ENCODE measurements at places on chromosomes 5 and 9.

GRCh38 chr9:88272986-88273385 lies 115.3 kb upstream of the SPIN1 start:
- DNase-seq: no peak

DNA sequence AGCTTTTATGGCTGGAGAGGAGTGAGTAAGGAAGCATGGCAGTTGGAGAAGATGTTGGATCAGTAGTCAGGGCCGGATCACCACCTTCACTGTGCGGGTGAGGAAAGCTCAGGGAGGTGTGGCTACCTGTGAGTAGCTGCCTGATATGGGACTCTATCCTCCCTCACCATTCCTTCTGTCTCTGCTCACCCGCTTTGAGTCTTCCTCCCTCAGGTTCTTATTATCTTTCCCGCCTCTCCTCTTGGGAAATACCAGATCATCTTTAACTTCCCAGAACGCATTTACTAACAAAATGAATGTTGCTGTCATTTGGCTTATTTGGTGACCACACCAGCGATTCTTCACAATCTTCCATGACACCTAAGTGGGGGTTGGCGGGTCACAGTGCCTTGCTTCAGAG lies 140.7 kb upstream of the GPR151 start:
- no peak for DNase-seq

DNA sequence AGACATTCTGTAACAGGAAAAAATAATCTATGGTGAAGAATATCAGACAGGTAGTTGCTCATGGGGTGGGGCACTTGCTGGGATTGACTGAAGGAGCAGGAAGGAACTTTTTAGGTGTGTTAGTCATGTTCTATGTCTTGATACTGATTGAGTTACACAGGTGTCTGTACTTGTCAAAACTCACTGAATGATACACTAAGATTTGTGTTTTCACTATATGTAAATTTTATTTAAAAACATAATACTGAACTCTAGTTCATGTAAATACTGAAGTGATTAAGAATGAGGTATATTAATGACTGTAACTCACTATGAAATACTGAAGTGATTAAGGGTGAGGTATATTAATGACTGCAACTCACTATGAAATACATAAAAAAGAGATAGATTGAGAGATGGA lies 28.5 kb downstream of the IL6ST start:
- no peak for DNase-seq

- DNase-seq: no peak
Measured at GRCh38 chr5:168457542-168457941, 28.7 kb upstream of the RARS1 start.

DNA sequence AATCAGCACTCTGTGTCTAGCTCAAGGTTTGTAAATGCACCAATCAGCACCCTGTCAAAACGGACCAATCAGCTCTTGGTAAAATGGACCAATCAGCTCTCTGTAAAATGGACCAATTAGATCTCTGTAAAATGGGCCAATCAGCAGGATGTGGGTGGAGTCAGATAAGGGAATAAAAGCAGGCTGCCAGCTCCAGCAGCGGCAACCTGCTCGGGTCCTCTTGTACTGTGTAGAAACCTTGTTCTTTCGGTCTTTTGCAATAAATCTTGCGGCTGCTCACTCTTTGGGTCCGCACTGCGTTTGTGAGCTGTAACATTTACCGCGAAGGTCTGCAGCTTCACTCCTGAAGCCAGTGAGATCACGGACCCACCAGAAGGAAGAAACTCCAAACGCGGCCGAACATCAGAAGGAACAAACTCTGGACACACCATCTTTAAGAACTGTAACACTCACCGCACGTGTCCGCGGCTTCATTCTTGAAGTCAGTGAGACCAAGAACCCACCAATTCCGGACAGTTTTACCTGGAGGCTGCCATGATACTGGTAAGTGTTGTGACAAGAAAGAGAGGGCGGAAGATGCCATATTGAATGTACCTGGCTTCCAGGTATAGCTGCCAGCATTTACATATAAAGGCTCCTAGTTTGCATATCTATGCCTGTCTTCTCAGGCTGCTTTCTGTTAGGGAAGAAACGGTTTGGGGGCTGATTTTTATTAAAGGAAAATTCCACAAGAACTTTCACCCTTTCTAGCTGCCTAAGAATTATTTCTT lies 758.5 kb upstream of the CTNND2 start:
- DNase-seq: no peak

- DNase-seq: no peak
Measured at GRCh38 chr9:5543875-5544702, 33.8 kb downstream of the PDCD1LG2 start.

DNA sequence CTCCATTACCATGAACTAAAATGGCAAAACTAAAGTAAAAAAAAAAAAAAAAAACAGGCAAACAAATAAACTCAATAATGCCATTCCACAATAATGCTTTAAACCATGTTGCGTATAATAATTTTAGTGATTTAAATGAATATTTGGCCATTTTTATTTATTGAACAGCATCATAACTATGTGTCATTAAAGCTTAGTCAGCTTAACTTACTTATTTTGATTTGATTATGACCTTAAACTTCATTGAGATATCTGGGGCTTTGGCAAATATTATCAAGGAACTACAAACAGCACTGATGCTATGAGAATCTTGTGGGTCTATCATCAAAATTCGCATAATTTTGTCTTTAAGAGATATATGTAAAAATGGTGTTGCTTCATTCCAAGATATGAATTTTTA lies 1610.3 kb upstream of the NUDT12 start:
- DNase-seq: no peak

- no peak for DNase-seq
Measured at GRCh38 chr5:87076931-87077330, 190.8 kb upstream of the RASA1 start.

GRCh38 chr5:147310059-147310704 lies 75.4 kb downstream of the STK32A start:
- no peak for DNase-seq

GRCh38 chr9:90966031-90966290 lies 164.3 kb downstream of the SYK start:
- no peak for DNase-seq

- no peak for DNase-seq
Measured at GRCh38 chr9:114898741-114899140, 31.6 kb downstream of the TNFSF8 start.

DNA sequence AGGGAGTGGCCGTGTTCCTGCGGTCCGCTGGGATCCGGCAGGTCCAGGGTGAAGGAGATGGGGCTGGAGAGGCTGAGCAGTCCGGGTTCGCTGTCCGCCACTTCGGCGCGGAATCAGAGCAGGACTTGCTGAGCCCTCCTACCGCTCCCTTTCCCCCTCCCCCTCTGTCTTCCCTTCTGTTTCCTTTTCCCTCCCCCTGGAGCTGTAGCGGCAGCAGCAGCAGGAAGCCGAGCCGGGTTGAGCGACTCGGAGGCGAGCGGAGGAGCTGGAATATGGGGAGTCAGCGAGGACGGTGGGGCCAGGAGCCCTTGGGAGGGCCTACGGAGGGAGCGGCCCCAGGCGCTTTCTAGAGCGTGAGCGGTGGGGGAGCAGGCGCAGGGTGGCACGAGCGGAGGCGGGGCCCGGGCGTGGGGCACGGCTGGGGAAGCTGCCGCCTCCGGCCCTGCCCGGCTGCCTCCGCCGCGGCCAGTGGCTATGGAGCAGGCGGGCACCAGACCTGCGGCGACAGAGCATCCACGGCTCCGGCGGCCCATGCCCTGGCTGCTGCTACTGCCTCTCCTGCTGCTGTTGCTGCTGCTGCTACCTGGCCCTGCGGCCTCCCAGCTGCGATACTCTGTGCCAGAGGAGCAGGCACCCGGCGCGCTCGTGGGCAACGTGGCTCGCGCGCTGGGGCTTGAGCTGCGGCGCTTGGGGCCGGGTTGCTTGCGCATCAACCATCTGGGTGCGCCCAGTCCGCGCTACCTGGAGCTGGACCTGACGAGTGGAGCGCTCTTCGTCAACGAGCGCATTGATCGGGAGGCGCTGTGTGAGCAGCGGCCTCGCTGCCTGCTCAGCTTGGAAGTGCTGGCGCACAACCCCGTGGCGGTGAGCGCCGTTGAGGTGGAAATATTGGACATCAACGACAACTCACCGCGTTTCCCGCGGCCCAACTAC lies at the start of gene PCDHAC2:
Gene PCDHAC2 (plus strand): TSS at position 184 of the 933 bp plus-strand sequence. CDS start 291 bp downstream, at position 475.
- DNase-seq: peak; percentile 42

DNA sequence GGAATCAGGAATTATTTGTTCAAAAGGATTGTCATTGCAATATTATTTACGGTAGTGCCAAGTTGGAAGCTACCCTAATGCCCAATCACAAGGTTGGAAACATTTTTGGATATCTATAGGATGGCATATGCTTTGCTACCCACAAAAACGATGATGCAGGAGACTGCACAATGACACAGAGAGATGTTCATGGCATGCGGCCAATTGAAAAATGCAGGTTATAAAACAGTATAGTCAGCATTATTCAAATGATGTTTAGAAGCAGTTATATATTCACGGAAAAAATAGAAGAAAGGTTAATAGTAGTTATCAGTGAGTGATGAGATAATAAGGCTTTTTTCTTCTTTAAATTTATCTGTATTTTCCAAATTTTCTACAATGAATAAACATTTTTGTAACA lies 5.9 kb upstream of the ACSL6 start:
- no peak for DNase-seq

- no peak for DNase-seq
Measured at GRCh38 chr9:86073839-86074238, 25.5 kb downstream of the GOLM1 start.

DNA sequence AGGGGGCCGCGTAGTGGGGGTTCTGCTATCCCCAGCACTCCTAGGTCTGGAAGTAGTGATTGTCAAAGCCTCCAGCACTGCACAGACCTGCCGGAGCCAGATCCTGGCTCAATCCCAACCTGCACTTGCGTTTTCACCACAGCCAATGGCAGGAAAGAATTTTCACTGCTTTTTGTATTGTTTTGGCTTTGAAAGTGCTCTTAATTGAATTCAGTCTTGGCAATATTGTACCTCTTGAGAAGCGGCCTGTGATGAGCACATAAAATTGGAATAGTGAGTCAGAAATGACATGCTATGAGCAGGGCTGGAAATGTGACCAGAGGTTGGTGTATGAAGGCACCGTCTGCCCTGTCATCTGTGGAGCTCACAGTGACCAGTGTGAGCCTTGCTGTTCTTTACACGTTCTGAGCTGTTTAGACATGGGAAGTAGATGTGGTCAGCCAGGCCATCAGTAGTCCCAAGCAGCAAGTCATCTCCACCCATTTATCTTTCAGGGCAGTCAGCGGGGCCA lies 41.5 kb downstream of the SECISBP2 start:
- DNase-seq: no peak

DNA sequence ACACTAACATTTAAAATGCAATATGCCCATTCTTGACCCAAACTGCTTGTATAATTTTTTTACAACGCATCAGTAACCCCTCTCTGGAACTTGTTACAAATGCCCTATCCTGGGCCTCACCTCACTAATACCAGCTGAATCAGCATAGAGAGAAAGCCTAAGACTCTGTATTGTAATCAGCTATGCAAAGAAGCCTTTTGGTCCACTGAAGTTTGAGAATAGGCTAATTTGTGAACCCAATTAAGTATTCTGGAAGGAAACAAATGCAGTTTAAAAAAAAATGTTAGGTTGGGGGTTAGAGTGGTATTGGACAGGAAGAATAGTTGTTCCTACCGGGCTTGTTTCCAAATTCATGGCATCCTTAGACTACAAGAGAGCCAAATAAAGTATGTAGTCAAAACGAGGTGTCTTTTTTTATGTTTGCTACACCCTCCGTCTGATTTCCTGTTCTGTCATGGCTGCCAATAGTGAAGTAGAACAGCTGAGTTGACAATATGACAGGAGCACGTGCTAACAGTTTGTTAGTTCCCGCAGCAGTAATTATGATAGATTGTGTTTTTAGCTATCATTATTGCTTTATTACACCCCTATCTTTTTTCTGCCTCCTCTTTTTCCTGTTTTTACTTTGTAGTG lies 1048.7 kb upstream of the NUDT12 start:
- DNase-seq: no peak

- DNase-seq: no peak
Measured at GRCh38 chr9:78348848-78349247, 51.9 kb downstream of the PSAT1 start.

DNA sequence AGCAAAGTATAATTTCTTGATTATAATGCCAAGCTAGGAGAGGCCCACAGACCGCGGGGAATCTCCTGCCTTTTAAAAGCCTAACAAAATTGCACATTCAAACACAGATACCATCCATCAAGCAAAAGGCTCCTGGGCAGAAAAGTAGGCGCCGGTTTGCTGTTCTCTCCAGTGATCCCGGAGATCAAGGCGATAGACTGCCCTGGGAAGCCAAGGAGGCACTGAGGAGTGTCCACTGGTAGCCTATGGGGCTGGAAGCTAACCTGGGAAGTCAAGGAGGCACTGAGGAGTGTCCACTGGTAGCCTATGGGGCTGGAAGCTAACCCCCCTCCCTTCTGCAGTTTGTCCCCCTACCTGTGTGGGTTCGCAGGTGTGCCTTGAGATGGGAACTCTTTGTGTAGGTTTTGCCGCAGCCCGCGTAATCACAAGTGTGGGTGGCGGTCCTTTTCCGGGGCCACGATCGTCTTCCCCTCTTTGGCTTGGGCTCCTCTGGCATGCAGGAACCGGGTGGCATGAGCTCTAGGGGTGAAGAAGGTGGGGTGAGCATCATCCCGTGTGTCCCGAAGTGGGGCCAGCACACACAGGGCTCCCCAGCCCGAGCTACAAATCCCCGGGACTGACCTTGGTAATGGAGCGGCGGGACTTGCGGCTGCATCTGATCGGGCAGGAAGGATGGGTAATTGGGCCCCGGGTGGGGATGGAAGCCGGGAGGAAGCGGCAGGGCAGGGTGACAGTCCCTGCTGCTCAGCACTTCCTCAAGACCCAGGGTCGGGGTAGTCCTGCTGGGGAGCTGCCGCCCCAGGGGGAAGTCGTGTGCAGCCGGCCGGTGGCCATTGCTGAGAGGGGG lies 2.7 kb downstream of the KLF4 start:
- no peak for DNase-seq

GRCh38 chr9:64128572-64128971 lies 1156.4 kb downstream of the FOXD4L5 start:
- no peak for DNase-seq

DNA sequence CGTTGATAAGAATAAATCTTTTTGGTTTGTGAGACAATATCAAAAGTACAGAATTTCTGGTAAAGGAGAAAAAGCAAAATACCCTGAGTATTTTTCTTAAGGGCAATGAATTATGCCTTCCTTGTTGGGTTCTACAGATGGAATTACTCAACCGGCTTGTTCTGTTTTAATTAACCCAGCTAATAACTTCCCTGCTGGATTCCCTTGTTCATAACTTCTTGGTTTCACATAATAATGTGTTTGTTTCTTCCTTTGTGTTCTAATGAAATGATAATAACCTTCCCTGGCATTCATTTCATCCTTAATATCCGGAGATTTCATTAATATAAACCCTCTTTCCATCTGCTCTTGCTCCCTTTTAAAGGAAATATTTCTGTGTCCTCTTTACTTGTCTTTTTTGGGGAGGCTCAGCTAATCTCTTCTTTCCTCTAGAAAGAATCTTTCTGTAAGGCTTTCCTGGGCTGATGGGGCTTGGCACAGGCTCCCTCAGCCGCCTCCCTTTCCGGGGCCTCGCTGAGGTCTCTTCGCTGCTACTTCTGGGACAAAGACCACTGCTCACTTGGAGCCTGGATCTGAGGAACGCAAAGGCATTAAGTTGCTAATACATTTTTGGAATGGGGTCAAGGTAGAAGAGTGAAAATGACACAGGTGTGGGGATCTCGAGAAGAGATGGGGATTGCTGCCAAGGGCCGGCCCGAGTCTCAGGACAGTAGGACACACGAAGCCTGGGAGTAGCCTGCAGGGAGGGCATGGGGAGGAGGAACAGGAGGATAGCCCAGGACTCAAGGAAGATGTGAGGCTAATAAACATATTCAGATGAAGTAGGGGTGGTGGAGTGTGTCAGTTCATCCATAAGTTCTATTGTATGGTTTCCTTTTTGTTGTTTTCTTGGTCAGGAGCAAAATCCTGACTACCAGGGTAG lies 118.5 kb downstream of the NRG2 start:
- DNase-seq: no peak
